ENCODE measurements at places on chromosomes 6 and 20.

DNA sequence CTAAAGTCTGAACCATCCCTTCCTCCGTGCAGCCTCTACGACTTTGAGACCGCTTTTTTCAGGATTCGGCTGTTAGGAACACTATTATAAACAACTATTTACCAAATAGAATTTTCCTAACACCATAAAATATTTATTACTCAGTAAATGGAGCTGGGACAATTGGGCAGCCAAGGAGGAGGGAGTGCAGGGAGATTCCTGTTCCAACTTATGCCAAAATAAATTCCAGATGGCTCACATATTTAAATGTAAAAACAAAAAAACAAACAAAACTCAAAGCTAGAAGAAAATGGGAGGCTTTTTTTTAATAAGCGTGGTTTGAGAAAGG lies 48.1 kb downstream of the TCP11 start:
- DNase-seq = no peak

DNA sequence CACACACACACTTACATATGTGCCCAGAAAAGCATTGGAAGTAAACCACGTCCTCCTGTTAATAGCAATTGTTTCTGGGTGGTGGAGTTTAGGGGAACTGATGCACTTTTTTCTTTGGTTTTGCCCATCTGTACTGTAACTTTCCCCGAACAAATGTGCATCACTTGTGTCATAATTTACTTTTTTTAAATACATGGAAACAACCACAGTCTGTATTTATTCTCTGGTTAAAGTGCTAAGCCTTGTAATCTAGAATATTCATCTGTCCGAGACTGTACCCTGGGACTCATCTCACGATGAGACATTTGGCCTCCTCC lies 61.5 kb upstream of the CD93 start:
- no peak for DNase-seq

GRCh38 chr6:42281570-42281969 lies 63.9 kb upstream of the MRPS10 start:
- peak; percentile 76 for DNase-seq

DNA sequence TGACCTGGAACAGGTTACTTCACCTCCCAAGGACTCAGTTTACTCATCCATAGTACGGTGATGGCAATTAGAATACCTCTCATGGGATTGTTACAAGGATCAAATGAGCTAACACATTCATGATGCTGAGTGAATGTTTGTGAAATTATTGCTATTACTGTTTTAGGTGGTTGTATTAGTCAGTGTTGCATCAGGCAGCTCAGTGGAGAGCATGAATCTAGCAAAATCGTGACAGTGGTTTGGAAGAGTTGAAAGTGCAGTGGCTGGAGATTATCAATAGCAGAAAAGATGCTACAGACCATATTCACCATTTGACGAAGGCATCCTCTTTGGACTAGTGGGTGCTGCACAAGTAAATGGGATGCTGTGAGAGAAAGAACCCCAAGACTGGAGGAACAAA lies 50.4 kb upstream of the CTNNBL1 start:
- DNase-seq = no peak

- DNase-seq = no peak
Measured at GRCh38 chr6:44606504-44606903, 219.0 kb downstream of the CDC5L start.

DNA sequence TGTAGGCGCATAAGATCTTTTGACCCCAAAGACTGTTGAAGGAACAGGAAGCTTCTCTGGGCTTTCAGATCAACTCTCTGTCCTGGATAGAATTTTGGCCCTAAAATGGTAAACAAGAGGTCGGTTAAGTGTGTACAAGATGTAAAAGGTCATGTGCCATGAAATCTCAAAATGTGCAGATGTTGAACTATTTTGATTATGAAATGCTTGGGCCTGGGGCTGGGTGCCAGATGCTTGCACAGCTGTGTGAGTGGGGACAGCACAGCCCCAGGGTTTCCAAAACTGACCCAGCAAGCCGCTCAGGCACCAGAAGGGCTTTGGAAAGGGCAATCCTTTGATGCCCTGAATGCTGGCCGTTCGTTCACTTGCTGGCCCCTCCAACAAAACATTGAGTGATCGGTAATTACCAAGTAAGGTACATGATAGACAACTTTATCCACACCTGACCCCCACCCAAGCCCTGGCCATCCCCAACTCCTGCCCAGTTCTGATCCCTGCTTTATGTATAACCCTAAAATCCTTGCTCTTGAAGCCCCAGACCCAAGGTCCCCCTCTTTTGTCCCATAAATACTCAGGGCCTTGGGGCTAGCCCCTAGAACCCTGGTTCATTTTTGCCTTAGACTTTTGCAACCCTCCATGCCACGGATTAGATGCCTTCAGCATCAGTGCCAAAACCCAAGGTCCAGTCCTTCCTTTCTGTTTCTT lies 1.9 kb downstream of the TMEM239 start:
- no peak for DNase-seq

DNA sequence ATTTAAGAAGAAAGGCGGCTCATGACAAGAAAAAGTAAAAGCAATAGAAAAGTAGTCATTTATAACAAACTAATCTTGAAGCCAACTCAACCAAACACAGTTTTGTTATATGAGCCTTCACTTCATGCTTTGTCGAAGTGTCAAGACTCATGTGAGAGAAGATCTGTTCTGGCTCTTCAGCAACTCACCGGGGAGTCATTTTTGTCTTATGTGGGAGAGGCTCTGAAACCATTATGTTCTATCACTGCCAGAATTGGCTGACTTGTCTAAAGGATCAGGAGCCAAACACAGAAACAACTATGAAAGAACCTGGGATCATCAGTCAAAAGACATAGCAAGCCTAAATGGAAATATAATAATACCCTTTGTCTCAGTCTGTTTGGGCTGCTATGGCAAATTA lies 105.2 kb downstream of the CDK19 start:
- DNase-seq = no peak

- no peak for DNase-seq
Measured at GRCh38 chr20:20201639-20202038, 149.3 kb downstream of the CFAP61 start.

GRCh38 chr20:48905297-48905647 lies 16.2 kb upstream of the ARFGEF2 start:
- no peak for DNase-seq

GRCh38 chr6:147304016-147304415 lies 99.8 kb downstream of the STXBP5 start:
- DNase-seq = no peak

DNA sequence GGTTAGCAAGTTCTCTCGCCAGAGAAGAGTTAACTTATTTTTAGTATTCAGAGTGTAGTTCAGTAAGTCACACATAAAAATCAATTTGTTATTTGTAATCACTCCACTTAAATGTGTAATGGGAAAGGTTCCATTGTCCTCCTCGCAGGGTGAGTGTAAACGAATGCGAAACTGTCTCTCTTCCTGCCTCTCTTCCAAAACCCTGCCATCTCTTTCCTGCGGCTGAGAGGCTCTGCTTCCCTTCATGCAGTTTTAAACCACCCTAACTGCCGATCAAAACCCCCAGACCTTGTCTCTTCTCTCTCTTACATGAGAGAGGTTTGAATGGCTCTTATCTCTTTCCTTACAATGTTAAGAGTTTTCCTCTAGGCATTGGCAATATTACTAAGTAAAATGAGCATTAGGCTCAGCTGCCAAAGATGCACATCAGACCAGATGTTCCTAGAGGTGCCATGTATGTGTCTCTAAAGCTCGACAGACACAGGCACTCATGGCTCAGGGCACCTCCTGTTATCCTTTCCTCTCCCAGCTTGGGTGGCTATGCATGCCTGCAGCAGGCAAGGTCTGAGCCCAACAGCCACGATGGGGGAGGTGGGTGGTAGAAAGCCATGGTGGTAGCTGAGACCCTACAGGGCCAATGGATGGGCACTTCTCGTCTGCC lies 91.2 kb downstream of the JARID2 start:
- no peak for DNase-seq

- DNase-seq = no peak
Measured at GRCh38 chr6:137000825-137001224, 43.9 kb downstream of the IL20RA start.

DNA sequence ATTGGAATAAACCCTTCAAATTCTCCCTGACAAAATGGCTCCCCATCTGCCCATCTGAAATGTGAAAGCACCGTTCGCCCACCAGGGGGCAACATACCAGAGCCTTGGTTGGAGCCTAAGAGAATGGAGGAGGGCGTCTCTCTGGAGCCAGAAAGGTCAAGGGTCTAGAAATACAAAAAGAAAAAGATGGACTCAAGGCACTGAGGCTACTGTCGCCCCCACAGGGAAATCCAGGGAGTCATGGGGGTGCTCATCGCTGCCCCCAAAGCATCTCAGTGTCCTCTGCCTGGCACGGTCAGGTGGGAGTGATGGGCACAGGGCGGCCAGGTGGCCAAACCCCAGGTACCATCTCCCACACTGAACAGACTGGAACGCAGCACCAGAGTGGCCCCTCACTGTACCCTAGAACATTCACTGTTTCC lies 136.3 kb downstream of the ZMYND8 start:
- DNase-seq = peak; percentile 30

- DNase-seq = peak; percentile 85
Measured at GRCh38 chr6:131199568-131200272, 64.5 kb downstream of the AKAP7 start.

GRCh38 chr6:7166410-7167293 lies 58.9 kb downstream of the RREB1 start:
- no peak for DNase-seq

DNA sequence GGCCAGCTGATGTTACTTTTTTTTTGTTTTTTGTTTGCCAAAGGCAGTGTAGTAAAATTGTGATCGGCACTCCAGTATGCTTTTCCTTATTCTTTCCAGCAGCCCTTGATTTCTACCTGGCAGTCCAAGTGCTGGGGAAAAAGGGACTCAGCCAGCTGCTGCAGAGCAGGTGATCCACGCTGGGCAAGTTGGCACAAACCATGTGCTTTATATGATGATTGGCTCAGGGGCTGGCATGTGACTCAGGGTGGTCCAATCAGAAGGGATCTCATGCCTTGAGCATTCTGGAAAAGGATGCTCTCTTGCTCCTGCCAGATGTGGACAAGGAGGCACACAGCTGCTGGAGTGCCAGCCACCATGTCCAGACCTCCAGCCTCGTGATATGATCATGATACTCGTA lies 54.5 kb downstream of the SULF2 start:
- DNase-seq = no peak

GRCh38 chr6:161890133-161890831 lies 616.4 kb upstream of the AGPAT4 start:
- no peak for DNase-seq

DNA sequence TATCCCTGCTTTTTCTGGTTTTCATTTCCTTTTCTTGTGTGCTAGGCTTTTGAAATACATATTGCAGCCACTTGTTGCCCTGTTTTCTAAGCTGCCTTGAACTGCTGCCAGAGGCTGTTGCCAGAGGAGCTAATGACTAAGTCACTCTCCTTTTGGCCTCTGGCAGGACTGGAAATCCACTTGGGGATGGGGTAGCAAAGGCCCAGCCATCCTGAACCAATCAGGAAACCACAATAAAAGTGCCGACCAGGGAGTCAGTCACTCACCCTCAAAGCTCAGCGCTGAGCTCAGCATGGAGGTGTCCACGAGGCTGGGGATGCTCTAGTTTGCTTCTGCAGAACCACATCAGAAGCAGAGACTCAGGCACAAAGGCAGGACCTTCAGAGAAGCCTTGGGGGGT lies 813.0 kb downstream of the DHX35 start:
- DNase-seq = no peak

- no peak for DNase-seq
Measured at GRCh38 chr20:50014570-50015562, 32.1 kb downstream of the SNAI1 start.

DNA sequence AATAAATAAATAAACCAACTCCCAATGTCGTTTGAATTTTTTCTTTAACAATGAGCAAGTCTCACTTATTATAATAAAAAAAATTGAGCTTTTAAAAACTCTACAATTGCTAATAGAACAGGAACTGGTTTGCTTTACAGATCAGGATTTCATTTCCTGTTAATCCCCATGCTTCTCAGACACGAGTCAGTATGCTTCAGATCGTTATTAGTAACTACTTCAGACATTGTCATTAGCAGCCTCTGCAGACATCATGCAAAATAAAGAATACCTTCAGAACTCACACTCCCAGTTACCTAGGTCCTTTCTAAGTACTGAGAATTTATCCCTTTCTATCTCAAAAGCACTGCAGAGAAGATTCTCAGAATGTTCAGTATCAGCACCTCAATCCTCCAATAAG lies 10.0 kb upstream of the FAM210B start:
- no peak for DNase-seq

DNA sequence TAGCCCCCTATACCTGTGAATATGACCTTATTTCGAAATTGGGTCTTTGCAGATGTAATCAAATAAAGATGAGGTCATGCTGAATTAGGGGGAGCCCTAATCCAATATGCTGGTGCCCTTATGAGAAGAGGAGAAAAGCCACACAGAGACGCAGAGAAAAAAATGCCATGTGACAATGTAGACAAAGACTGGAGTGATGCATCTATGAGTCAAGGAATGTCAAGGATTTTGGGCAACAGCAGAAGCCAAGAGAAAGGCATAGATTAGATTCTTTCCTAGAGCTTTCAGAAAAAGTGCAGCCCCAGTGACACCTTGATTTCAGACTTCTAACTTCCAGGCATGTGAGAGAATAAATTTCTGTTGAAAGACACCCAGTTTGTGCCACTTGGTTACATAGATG lies 47.4 kb upstream of the HS3ST5 start:
- no peak for DNase-seq

GRCh38 chr6:104799134-104799657 lies 60.5 kb downstream of the HACE1 start:
- no peak for DNase-seq

DNA sequence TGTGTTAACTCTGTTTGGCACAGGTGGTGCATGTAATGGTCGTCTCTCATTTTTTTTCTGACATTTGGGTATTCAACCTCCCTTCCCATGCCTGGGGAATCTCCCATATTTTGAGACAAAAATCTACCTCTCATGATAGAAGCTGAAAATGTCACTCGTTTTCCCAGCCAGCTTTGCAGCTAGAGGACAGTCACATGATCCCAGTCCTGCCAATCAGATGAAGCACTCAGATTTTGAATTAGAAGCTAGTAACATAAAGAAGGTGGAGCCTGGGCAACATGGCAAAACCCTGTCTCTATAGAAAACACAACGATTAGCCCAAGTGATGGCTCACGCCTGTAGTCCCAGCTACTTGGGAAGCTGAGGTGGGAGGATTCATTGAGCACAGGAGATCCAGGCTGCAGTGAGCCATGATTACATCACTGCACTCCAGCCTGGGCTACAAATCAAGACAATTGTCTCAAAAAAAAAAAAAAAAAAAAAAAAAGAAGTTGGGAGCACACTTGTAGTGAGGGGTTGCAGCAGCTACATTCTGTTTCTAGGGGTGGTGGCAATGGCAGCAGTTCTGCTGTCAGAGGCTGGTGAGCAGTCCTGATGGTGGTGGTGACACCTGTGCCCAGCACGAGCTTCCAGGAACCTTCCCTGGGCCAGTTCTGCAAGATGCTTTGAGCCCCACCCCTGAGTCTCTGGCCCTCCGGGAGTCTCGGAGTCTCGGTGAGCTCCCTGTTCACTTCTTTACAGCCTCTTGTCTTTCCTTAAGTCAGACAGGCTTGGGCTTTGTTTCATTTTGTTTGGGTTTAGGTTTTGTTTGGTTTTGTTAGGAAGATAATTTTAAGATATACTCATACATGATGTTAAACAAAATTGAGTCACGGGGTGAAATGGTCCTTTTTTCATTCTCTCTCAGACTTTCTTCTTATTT lies 94.1 kb upstream of the KCNG1 start:
- no peak for DNase-seq

GRCh38 chr6:138863321-138863720 lies 67.4 kb downstream of the ECT2L start:
- DNase-seq = no peak

- no peak for DNase-seq
Measured at GRCh38 chr6:21764989-21765388, 171.4 kb downstream of the SOX4 start.
